ENCODE measurements at places on chromosomes 12 and 14.

DNA sequence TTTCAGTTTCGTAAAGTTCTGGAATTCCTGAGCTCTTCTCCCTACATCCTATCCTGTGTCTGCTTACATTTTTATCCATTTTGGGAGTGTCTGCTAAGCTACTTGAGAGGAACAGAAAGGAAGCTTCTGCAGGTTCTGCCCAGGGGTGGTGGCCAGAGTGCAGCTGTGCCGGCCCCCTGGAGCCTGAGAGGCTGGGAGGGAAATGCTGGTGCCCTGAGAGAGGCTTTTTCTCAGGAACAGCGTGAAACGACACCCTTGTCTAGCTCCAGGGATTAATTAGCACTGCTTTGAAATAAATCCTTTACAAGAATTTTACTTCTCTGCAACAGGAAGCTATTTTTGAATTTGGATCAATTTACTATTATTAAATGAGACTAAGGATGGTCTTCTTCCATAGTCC is 165.4 kb downstream of the SLC15A5 start:
- DNase-seq: no peak

DNA sequence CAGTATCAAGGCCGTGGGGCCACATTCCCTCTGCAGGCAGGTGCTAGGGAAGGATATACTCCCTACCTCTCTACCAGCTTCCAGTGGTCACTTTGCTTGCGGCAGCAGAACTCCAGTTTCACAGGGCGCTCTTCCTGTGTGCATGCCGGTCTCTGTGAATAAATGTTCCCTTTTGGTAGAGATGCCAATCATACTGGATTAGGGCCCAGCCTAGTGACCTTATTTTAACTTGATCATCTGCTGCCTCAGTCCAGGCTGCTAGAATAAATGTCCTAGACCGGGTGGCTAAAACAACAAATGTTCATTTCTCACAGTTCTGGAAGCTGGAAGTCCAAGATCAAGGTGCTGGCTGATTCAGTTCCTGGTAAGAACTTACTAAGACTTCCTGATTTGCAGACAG is 198.8 kb upstream of the TMEM132C start:
- DNase-seq: no peak

- DNase-seq: no peak
These were observed 51.2 kb downstream of the TESC start for GRCh38 chr12:117047810-117048584.

DNA sequence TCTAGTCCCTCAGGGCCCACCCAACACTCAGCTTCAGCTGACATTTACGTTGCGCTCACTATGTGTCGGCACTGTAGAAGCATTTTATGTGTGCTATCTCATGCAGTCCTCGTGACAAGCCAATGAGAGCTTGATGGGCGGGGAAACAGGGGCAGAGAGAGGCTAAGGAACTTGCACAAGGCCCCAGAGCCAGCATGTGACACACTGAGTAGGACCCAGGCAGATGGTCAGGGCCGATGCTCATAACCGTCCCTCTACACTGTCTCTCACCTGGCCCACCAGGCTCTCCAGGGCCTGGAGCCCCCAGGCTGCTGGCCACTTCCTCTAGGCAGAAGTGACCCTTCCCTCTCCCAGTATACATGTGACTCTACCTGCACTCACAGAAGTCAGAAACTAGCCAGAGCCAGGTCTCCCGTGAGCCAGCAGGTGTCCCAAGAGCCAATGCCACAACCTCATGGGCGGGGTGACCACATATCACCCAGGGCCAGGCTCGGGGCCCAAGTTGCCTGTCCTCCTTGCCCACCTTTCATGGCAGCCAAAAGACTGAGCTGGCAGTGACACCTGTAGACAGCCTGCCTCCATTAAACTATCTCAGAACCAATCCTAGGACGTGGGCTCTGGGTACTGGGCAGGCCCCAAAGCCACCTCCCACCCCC is 38.3 kb downstream of the TTC7B start:
- DNase-seq: no peak

- no peak for DNase-seq
These were observed 397.1 kb downstream of the SOX5 start for GRCh38 chr12:23552417-23552816.

DNA sequence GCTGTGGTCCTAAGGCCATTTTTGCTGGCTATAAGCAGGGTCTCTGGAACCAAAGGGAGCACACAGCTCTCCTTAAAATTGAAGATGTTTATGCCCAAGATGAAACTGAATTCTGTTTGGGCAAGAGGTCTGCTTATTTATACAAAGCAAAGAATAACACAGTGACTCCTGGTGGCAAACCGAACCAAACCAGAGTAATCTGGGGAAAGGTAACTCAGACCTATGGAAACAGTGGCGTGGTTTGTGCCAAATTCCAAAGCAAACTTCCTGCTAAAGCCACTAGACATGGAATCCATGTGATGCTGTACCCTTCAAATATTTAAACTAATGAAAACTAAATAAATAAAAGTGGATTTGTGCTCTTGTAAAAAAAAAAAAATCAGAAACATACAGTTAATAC is 29.6 kb upstream of the BICDL1 start:
- no peak for DNase-seq

- no peak for DNase-seq
These were observed 82.7 kb downstream of the BCL11B start for GRCh38 chr14:99189201-99189801.

- DNase-seq: no peak
These were observed 13.1 kb downstream of the CCDC85C start for GRCh38 chr14:99590746-99591555.

DNA sequence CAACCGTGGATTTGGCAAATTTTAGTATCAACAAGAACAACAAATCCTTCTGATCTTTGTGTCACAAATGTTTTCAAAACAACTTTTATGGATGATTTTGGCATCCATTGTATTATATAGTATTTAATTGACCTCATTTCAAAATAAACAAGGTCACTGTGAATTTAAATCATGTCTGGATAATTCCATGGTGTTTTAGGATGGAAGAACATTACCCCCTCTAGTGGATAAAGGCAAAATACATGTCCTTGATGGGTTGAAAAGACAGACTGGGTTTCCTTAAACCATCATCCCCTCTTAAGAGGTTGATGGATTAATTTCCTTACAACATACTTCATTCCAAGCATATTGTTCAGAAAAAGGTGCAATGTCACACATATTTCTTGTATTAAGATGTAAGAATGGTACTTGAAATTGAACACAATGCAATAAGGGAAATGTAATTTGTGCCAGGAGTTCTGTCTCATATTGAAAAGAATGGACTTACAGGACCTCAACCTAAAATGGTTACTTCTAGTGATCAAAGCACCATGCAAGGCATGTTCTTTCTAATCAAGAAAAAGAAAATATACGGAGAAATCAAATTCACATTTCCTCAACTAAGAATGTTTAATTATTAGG is 352.0 kb downstream of the BCAT1 start:
- peak; percentile 28 for DNase-seq

DNA sequence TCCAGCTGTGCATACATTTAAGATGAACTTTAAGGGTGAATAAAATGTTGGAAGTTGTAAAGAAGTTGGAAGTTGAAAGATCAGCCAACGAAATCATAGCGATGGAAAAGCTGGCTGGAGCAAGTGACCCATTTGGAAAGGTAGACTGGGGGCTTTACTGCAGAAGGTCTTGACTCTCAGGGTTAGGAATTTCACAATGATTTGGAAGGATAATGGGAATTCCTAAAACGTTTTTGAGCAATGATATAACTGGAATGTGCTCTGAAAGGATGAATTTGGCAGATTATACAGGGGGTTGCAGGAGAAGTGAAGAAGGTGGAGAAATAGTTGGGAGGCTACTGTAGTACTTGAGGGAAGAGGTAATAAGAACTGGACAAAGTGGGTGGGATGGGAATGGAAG is 27.4 kb downstream of the EMP1 start:
- no peak for DNase-seq

DNA sequence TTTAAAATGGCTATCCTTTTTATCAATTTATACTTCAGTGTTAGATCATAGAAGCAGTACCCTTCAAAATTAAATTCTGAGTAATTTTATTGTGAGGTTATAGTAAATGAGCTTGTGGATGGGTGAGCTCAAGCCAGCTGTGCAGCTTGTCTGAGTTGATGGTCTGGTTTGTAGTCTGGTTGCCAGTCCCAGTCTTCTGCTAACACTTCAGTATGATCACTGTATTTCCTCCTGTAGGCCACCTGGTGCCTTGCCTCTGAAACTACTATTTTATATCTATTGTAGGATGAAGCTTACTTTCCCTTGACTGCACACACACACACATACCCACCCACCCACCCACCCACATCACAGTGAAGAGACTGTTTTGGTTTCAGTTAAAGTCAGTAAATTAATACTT is 496.4 kb downstream of the PCNX1 start:
- peak; percentile 6 for DNase-seq

DNA sequence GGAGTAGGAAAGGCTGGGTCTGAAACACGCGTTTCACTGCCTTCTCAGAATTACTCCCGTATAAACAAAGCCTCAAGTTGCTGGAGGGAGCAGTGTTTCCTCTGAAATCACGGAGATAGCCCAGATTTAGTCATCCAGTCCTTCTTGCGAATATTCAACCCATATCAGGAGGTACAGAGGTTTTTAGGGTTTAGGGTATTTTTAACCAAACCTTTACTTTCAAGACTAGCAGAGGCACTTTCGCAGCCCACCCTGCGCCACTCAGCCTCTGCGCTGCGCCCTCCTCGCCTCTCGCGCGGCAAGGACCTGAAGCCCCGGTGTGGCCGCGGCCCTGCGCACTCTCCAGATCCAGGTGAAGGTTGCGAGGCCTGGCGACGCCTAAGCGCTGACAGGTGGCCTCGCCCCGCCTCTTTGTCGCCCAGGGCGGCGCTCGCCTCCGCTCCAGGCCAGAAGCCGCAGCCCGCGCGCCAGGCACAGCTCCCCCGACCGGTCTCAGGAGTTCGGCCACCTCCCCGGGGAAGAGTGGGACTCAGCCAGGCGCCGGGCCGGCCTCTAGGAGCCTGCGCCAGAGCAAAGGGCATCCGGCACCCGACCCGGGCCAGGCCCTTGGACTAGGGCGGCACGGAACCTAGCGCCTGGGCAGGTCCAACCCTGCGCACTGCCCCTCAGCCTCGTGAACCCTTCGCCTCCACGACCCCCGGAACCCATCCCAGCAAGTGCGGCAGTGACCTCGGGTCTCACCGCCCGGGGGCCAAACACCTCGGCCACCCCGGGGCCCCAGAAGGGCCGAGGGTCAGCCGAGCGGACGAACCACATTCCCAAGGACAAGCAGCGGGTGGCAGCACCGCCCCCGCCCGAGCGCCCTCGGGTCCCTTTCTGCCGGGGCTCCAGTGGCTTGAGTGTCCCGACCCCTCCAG is 1.8 kb upstream of the SAMD4A start:
- peak; percentile 37 for DNase-seq

- no peak for DNase-seq
These were observed 67.6 kb upstream of the AP4S1 start for GRCh38 chr14:30957813-30958370.

GRCh38 chr12:81572411-81572810 is 186.7 kb downstream of the PPFIA2 start:
- DNase-seq: no peak

- no peak for DNase-seq
These were observed 315.7 kb downstream of the PAWR start for GRCh38 chr12:79375050-79375449.

- DNase-seq: no peak
These were observed 339.3 kb downstream of the BCL11B start for GRCh38 chr14:98932431-98933325.

- peak; percentile 97 for DNase-seq
These were observed at the start of gene ACTN1 for GRCh38 chr14:68979021-68979721. TSS of gene ACTN1 (minus strand) at chr14:68979302. CDS start at chr14:68979056, 246 bp downstream.

- no peak for DNase-seq
These were observed 80.0 kb downstream of the CIT start for GRCh38 chr12:119797090-119797489.

GRCh38 chr14:98941481-98941880 is 330.5 kb downstream of the BCL11B start:
- no peak for DNase-seq

GRCh38 chr12:51886021-51886710 is 1.7 kb upstream of the ANKRD33 start:
- DNase-seq: peak; percentile 55

GRCh38 chr14:21192447-21192822 is 36.6 kb upstream of the OR5AU1 start:
- DNase-seq: no peak

GRCh38 chr12:100720016-100720654 is 74.4 kb upstream of the ANO4 start:
- DNase-seq: no peak

- peak; percentile 20 for DNase-seq
These were observed 215.9 kb downstream of the CHST11 start for GRCh38 chr12:104672501-104673265.

- no peak for DNase-seq
These were observed 36.6 kb upstream of the CCT2 start for GRCh38 chr12:69548687-69549086.

GRCh38 chr14:70894868-70895267 is 12.4 kb upstream of the PCNX1 start:
- no peak for DNase-seq

DNA sequence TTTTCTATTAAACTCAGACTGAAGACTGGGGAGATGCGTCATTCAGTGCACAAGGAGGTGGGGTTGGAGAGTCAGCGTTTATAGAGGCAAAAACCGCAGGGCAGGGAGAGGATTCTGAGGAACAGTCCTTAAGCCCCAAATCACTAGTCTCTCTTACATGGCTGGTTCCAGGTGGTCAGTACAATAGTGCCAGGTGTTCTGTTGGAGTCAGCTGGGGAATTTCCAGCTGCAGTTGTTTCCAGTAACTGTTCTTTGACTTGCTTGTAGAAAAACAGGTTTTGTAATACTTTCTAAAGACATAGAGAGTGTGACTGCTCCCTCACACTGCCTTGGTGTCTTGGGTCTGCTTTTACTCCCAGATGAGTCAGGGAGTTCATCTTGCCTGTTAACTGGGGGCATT is 192.2 kb downstream of the TMTC3 start:
- peak; percentile 48 for DNase-seq

- DNase-seq: no peak
These were observed 177.1 kb upstream of the SLC38A2 start for GRCh38 chr12:46549527-46550265.

DNA sequence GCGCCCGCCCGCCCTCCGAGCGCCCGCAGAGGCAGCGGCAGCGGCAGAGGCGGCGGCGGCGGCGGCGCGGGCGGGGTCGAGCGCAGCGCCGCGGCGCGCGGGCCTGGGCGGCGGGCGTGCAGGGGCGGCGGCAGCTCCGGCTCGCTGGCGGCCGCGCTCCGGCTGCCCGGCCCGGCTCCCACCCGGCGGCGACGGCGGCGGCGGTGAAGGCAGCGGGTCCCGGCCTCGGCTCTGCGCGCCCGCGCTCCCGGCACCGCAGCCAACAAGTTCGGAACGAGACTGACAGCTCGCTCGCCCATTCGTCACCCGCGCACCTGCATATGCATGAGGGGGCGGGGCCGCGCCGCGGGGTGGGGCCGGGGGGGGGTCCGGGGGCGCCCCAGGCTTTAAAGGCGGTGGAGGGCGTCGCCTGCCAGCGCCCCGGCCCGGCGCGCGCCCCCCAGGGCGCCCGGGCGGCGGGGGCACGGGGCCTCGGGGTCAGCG is at the start of gene JAG2:
Gene JAG2 (minus strand): TSS at position 281 of the 483 bp plus-strand sequence. CDS start 356 bp downstream, outside the sequence.
- DNase-seq: peak; percentile 64

GRCh38 chr14:72644038-72644437 is 249.9 kb downstream of the DPF3 start:
- DNase-seq: no peak

- DNase-seq: no peak
These were observed 86.2 kb upstream of the GPHB5 start for GRCh38 chr14:63404906-63405305.

Measured in RWPE1 (cell line).